Testis (tissue), 5 donors: ENCODE measurements at places on chromosomes 3 and 15.

DNA sequence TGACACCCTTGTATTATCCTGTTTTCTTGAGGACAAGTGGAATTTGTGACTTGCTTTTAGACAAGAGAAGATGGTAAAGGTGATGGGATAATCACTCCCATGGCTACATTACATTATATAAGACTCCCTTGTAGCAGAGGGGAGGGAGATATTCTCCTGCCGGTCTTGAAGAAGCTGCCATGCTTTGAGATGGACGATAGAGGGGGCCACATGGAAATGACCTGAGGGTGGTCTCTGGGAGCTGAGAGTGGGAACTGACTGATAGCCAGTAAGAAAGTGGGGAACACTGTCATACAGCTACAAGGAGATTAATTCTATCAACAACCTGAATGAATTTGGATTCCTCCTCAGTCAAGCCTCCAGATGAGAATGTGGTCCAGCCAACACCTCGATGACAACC, 540.1 kb downstream of the NTRK3 start:
- DNase-seq: no peak

DNA sequence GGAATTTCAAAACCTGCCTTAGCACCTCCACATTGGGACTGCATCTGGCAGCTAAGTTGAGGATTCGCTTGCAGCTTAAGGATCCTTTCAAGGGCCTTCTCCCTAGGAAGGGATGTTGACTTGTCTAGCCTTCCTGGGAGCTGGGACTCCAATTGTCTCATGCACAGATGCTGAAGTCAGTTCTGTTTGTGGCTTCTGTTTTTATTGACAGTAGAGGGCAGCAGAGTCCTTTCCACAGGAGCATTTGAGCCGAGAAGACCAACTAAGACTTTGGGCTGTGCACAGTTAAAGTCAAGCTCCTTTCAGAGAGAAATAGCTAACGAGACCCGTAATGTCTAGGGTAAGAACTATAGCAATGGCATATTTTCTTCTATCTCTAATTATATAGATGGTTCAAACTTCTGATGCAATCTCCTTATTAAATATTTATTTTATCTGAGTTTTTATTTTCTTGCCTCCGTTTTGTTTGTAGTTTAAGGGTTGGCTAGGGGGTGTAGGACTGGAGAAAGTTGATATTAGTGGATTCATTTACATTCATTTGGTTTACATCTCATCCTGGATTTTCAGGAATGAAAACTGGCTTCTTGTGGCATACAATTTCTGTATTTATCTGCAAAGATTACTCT, 59.7 kb upstream of the KBTBD8 start:
- peak; percentile 57 for DNase-seq

DNA sequence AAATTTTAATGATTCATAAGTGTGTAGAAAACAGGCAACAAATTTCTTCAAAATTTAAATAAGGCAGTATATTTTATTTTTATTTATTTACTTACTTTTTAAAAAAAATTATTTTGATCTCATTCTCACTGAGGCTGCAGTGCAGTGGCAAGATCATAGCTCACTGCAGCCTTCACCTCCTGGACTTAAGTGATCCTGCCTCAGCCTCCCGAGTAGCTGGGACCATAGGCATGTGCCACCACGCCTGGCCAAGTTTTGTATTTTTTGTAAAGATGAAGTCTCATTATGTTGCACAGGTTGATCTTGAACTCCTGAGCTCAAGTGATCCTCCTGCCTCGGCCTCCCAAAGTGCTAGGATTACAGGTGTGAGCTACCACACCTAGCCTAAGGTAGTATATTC, 61.2 kb upstream of the XRN1 start:
- no peak for DNase-seq

DNA sequence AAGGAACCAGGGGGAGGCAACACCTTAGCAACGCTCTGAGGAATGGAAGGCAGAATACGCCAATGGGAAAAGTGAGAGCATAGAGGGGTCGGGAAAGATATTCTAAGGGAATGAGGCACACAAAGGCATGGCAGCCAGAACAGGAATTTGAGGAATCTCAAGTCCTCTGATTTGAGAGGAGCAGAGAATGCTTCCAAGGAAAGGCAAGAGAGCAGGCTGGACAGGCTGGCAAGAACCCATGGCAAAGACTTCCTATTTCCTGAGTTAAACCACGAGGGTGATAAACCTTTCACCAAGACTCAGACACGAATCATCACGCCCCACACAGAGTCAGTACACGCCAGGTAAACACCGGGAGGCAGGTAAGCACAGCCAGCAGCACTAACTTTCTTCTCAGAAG, 109.8 kb downstream of the IGF2BP2 start:
- DNase-seq: no peak

DNA sequence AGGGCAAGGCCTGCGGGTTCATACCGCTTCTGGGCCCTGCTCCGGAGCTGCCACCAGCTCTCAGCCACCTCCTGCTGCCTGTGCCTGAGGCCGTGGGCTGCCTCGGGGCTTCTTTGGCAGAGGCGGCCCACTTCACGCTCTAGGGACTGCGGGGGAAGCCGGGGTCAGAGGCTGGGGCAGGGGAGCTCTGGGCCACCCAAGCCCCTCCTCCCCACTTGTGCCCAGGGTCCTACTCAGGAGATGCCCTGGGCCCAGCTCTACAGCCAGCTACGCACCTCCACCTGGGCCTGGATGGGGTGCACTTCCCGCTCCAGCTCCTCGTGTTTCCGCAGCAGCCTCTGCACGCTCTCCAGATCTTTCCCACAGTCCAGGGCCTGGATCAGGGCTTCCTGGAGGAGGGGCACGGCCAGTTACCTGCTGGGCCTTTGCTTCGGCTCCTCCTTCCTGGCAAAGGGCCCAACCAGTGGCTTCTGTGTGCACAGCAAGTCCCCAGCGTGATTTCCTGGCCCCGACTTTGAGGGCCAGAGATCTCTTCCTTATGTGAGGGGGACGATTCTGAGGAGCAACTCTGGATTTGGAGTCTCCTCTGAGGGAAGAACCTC, 24.0 kb downstream of the PLA2G4B start:
- no peak for DNase-seq

DNA sequence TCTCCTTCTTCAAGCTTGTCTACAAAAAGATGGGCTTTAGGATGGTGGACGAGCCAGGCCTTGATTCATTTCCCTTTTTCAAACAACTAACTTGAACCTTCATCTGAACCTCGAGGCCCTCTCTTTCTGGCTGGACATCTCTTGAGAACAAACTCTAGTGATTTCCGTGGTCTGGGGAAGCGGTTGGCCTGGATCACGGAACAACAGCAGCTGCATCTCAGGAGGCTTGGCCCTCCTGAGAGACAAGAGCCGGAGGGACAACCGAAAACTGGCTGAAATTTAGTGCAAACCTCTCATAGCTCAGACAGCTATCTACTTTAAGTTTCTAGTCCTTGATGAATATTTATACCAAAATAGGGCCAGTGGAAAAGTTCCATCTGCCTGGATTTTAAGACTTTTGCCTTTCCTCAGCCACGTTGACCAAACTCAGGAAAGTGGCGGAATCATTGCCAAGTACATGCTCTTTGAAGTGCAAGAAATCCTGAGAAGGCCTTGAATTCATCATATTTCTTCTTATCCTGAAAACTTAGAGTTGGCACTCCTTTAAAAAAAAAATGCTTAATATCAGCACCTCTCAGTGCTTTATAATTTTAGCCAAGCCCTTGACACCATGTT, 14.5 kb downstream of the LMCD1 start:
- DNase-seq: no peak

DNA sequence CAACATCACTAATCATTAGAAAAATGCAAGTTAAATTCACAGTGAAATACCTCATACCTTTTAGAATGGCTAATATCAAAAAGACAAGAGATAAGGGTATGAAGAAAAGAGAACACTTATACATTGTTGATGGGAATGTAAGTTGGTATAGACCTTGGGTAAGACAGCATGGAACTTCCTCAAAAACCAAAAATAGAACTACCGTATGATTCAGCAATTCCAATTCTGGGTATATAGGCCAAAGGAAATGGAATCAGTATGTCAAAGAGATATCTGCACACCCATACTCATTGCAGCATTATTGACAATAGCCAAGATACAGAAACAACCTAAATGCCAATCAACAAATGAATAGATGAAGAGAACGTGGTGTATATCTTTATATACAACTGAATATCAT, 166.8 kb upstream of the LRRN1 start:
- DNase-seq: no peak
